Left ventricle myocardium inferior (tissue), 1 donor: ENCODE measurements at places on chromosomes 3 and 15. TPM values are rescaled to one million over a fixed set of nuclear protein-coding genes. Genes with fewer than 3 reads are reported as not detected.

The TARS3 gene
- total RNA-seq = 36.2 TPM

The ARPIN gene
- 11.4 TPM for total RNA-seq

DNA sequence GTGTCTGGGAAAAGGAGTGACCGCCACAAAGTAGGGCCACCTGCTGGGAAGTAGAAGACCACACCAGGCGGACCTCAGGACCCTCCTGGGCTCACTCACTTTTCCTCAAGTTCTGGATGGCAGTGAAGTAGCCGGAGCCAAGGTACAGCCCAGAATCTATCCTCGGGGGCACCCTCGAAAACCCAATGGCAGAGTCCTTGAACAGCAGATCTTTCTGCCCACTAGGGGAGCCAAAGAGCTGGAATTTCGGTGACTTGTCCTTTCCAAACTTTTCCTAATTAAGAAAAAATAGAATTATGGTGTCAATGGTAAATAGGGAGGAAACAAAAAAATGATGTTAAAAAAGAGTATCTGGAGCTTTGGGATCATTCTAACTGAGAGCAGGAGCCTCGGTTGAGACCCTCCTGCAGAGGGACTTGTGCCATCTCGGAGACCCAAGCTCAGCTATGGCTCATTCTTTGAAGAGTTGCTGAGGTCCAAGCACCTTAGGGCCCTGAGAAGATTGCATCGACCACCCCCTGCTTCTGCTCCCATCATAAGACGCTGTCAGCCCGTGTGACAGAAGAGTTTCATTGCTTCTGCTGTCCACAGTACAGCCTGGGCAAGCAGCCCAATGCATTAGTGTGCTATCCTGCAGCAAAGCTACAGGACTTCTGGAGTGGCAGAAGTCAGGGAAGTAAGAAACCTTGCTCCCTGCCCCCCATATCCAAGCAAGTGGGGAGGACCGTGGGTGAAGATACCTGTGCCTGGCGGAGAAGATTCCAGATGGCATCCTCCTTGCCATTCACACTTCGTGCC, 14.8 kb downstream of the LTF start:
- DNase-seq = no peak
- H3K27me3 ChIP-seq = no peaks in the 10 kb centered on the region

- no peak overlapping the region for H3K4me3 ChIP-seq
- no peak for DNase-seq
- no peaks in the 10 kb centered on the region for H3K36me3 ChIP-seq
- H3K27me3 ChIP-seq = no peaks in the 10 kb centered on the region
- H3K4me1 ChIP-seq = peaks cover 45% of the 10 kb centered on the region
Observed at GRCh38 chr3:142850395-142851023, 38.4 kb downstream of the PCOLCE2 start.

DNA sequence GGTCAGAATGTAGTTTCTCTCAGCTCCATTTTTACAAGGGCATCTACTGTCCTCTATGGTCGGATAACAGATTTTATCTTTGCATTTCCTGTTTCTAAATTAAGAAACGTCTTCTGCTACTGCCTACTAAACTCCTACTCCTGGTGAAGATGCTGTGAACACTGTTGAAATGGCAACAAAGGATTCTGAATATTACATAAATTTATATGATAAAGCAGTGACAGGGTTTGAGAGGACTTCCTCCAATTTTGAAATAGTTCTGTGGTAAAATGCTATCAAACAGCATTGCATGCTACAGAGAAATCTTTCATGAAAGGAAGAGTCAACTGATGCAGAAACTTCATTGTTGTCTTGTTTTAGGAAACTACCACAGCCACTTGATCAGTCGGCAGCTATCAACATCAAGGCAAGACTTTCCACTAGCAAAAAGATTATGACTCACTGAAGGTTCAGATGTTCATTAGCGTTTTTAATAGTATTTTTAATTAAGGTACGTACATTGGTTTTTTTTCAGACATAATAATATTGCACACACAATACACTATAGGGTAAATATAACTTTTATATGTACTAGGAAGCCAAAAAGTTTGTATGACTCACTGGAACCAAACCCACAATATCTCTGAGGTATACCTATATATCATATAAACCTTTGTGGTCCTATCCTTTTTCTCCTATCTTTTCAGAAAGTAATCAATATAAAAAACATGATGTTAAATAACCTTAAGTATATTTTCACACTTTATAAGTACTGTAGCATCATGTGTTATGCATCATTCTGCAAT, 156.1 kb downstream of the STAG1 start:
- no peak overlapping the region for H3K27ac ChIP-seq
- peaks cover 26% of the 10 kb centered on the region for H3K4me1 ChIP-seq
- no peaks in the 10 kb centered on the region for H3K27me3 ChIP-seq
- no peaks in the 10 kb centered on the region for H3K36me3 ChIP-seq

DNA sequence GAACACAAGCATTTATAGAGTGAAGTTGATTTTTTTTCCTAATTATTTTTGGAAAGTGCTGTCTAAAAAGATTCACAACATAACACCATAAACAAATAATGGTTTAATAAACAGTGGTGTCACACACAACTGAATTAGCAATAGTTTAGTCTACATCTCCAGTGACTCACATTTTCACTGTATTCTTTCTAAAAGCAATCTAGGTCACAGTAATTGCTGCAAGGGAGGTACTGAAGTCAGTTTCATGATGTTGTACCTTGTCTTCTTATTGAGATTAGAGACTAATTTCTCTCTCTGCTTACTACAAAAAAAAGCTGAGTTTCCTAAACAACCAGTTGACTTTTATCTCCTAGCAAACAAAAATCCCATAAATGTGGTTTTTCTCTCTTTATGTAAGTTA, 29.6 kb downstream of the PLSCR4 start:
- H3K27me3 ChIP-seq = no peaks in the 10 kb centered on the region
- H3K27ac ChIP-seq = no peak overlapping the region
- peaks cover 43% of the 10 kb centered on the region for H3K4me1 ChIP-seq
- H3K36me3 ChIP-seq = no peaks in the 10 kb centered on the region
- H3K4me3 ChIP-seq = no peak overlapping the region

- DNase-seq = no peak
- H3K4me1 ChIP-seq = no peaks in the 10 kb centered on the region
- H3K36me3 ChIP-seq = no peaks in the 10 kb centered on the region
- no peak overlapping the region for H3K27ac ChIP-seq
- no peak overlapping the region for H3K4me3 ChIP-seq
Observed at GRCh38 chr3:155190691-155191090, 102.8 kb downstream of the STRIT1 start.

DNA sequence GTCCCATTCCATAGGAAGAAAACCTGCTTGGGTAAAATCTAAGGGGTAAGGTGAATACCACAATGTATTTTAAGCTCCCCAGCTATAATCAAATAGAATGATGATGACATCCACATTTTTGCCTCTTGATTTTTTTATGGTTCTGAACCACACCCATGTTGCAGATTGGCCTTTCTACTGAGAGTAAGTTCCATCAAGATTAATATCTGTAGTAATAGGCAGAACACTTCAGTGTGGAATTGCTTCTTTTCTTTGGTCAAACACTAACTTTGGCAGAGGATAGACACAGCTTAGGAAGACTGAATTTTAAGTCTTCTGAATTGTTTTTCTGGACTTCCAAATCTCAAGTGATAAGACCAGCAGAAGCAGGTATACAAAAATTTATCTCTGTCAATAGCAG, 27.0 kb downstream of the PLS1 start:
- DNase-seq = no peak
- H3K4me3 ChIP-seq = no peak overlapping the region
- no peaks in the 10 kb centered on the region for H3K36me3 ChIP-seq
- H3K4me1 ChIP-seq = no peaks in the 10 kb centered on the region
- H3K27ac ChIP-seq = no peak overlapping the region
- no peaks in the 10 kb centered on the region for H3K27me3 ChIP-seq

DNA sequence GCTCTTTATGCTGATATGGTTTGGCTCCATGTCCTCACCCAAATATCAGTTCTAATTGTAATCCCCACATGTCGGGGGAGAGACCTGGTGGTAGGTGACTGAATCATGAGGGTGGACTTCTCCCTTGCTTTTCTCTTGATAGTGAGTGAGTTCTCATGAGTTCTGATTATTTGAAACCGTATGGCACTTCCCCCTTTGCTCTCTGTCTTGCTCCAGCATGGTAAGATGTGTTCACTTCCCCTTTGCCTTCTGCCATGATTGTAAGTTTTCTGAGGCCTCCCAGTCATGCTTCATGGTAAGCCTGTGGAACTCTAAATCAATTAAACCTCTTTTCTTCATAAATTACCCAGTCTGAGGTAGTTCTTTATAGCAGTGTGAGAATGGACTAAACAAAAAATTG, 107.6 kb downstream of the IMPG2 start:
- no peak for DNase-seq
- H3K4me1 ChIP-seq = peaks cover 6% of the 10 kb centered on the region
- H3K4me3 ChIP-seq = no peak overlapping the region
- H3K27ac ChIP-seq = no peak overlapping the region
- H3K36me3 ChIP-seq = no peaks in the 10 kb centered on the region
- no peaks in the 10 kb centered on the region for H3K27me3 ChIP-seq

DNA sequence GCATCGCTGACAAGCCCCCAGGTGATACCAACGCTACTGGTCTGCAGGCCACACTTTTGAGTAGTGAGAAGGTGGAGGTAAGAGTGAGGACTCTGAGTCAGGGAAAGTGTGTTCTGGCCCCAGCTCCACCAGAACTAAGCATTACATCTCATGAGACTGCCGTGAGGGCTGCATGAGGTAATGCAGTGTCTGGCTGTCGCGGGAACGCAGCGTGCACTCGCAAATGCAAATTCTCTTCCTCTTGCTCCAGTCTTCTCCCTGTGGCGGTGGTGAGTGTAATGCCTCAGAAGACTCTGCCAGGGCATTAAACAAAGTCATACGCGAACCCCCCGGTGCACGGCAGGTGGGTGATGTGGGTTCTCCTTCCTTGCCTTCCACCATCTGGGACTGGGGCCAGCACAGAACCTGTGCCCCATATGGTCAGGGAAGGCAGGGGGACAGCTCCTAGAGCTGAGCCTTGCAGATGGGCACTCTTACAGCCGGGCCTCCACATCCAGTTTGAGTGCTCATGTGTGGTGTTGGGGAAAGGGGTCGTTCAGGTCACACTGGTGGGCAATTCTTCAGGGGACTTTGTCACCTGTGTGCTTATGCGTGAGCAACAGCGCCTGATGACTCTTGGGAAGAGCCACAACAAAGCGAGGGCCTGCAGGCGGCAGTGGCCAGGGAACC, 175.8 kb downstream of the XXYLT1 start:
- no peaks in the 10 kb centered on the region for H3K36me3 ChIP-seq
- H3K4me1 ChIP-seq = peaks cover 21% of the 10 kb centered on the region
- no peaks in the 10 kb centered on the region for H3K27me3 ChIP-seq
- no peak overlapping the region for H3K4me3 ChIP-seq
